ENCODE measurements at places on chromosomes 4 and X.

- no peak for DNase-seq
Measured at GRCh38 chrX:117196481-117196880, 733.7 kb upstream of the CT83 start.

- DNase-seq, result no peak
Measured at GRCh38 chr4:80540785-80541469, 205.4 kb downstream of the CFAP299 start.

DNA sequence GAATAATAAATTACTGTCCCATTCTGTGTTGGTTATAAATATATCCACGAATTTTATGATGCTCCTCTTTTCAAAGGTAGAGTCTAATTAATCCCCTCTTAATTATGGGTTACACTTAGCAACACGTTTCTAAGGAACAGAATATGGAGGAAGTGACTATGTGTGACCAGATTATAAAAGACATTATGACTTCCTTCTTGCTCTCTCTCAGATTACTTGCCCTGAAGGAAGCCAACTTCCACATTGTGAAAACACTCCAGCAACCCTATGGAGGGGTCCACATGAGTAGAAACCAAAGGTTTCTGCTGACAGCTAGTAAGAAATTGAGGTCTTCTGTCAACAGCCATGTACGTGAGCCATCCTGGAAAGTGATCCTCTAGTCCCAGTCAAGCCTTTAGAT lies 59.3 kb downstream of the WDFY3 start:
- no peak for DNase-seq

- DNase-seq, result no peak
Measured at GRCh38 chr4:119209586-119209985, 2.9 kb upstream of the USP53 start.

DNA sequence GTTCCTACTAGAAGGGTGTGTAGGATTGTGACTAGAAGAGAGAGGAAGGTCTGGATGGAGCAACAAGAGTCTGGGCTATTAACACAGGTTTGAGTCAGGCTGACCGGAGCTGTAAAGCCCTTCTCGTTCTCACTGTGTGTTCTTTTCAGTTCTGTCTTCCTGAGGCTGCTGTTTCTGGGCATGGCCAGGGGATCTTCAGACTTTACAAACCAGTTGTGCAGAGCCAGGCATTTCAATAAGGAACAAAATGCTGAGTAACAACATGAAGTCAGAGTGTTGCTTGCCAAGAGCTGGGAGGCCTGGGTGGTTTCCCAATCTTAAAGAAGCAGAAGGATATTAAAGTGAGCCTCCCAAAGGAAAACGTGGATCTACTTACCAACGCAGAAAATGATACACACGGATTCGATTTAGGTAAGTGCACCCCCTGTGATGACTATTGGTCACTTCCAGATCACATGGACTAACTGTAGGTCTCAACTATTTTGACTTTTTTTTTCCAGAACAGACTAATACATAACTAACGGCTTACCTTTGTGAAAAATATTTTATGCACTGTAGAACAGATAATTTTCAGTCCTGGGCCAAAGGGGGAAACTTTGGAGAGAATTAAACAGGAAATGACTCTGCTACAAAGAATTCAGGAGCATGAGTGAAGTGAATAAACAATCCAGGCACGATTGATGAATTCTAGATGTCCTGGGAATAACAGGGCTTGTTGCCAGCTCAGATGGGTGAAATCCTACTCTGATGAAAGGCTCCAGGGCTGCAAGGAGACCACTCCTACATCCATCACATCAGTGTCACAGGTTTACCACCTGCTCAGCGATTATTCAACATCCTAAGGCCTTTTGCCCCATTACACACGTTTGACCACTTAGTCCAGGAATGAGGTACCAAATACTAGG lies 94.5 kb downstream of the ANXA3 start:
- no peak for DNase-seq

DNA sequence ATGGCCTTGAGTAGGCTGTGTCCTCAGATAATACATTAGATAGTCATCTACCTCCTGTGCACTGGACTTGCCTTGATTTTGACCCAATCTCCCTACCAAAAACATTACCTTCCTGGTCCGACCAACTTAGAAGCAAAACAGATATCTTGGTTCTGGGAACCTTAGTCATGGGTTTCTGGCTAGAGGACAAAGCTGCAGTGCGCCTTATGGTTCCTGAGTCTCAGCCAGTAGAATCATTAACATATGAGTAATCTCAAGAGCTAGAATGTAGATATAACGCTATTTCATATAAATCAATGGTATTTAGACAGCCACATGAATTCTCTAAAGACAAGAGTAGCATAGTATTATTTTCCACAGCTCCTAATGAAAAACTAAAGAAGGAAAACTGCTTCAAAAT lies 83.1 kb downstream of the GRIA3 start:
- no peak for DNase-seq

DNA sequence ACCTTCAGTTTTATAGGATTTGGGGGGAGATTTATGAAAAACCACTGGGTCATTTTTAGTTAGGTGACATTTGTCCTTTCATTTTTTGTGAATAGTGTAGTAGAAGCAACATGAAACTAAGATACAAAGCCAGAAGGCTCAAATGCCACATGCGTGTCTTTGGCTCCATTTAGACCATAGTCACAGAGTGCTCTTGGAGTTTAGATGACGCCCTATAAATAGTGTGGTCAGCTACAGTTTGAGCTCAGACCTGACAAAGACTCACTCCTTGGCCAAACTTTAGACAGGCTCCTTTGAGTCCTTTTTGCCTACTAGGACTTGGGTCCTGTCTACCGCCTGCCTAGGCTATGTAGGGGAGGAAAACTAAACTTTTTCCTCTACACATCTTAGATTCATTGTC lies 16.8 kb upstream of the PAGE1 start:
- no peak for DNase-seq

GRCh38 chr4:86107112-86107511 lies 252.7 kb downstream of the MAPK10 start:
- DNase-seq, result no peak

GRCh38 chr4:73904491-73904890 lies 35.3 kb downstream of the CXCL1 start:
- no peak for DNase-seq

DNA sequence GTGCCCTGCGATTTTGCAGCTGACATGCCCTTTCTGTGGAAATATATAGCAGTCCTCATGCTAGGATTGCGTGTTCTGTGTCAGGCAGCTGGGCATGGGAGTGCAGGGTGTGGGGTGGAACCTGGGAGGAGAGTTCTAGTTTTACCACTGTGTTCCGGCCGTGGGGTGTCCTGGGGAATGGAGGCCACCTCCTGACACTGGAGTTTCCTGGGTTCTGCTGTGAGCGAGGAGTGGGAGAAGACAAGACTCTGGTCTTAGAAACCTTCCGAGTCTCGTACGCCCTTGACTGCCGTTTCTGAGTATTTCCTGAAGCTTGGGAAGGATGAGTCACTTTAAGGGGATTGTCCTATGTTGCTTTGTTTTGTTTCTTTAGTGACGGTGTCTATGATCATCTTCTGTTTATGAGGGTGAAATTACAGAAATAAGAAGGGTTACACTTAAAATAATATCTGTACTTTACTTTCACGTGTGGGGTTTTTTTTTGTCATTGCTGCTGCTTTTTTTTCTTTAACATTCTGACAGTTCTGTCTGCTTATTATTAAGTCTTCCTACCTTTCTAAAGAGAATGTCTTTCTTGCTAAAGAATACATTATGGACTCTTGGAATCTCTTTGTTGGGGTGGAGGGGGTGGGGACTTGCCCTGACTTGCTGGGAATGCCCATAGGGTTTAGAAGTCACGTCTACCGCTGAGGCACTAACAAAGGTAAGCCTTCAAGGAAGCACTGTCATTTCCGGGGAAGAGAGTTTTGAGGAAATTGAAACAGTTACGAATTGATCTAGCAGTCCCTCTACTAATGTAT lies 19.1 kb downstream of the CD99 start:
- no peak for DNase-seq

- no peak for DNase-seq
Measured at GRCh38 chr4:174080361-174080760, 203.1 kb downstream of the FBXO8 start.

DNA sequence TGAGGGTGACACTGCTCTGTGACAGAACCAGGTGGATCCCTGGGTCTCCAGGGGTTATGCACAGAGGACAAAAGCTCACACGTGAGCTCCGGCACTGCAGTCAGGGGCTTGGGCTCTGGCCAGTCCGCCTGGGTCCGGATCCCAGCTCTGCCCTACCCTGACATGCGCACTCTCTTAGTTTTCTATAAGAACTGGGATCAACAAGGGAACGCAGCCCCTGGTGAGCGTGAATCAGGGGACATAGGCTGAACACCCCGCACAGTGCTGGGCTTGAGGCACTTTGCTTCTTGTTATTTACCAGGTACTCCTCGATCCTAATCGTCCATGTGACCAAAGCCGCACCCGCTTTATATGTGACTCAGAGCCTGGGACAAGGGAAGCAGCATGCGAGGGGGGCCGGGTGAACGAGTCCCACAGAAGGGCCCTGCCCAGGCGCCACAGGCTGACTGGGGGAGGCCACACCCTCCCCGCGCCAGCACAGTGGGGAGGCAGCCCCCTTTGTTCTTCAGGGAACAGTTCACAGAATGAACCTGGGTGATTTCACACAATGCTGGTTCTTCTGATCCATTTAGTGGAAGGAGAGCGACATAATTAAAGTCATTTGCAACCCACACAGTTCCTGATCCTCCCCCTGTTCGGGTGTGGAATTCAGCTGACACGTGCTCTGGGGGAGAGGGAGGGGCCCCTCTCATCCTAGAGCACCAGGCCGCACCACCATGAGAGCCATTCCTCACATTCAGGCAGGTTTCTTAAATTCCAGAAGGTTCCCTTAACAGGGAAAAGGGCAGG lies 55.5 kb downstream of the WFS1 start:
- DNase-seq, result no peak

- no peak for DNase-seq
Measured at GRCh38 chr4:121072224-121073003, at the start of gene NDNF. Gene NDNF (minus strand): TSS chr4:121072535. CDS start chr4:121045837, 26,698 bp downstream.

- no peak for DNase-seq
Measured at GRCh38 chrX:45876206-45876605, 669.0 kb downstream of the ZNF674 start.

DNA sequence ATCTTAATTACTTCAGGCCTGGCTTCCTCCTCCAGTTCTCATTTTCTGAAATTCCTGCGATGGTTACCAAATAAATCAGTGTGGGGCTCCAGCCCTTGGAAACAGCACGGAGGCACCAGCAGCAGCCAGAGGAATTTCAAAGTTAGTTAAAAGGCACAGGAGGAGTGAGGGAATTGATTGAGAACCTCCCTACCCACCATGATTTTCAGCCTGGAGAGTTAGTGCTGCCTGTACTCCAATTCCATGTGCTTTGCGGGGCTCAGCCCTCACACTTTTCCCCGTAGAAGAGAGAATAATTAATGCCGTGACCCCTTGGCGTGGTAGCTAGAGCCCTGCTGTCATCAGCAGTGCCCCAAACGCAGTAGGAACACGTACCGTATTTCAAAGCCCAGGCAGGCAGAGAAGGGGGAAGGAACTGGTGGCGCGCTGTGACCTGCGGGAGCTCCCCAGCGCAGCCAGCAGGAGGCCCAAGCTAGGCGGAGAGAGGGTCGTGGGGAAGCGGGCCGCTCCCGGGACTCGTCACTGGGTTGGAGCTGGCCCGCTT lies 84.0 kb upstream of the IGFBP7 start:
- DNase-seq, result no peak

- DNase-seq, result no peak
Measured at GRCh38 chr4:123465416-123465815, 68.8 kb downstream of the SPRY1 start.

- DNase-seq, result no peak
Measured at GRCh38 chrX:626745-627509, 3.7 kb upstream of the SHOX start.

- DNase-seq, result no peak
Measured at GRCh38 chrX:136687457-136687856, 39.5 kb downstream of the CD40LG start.

DNA sequence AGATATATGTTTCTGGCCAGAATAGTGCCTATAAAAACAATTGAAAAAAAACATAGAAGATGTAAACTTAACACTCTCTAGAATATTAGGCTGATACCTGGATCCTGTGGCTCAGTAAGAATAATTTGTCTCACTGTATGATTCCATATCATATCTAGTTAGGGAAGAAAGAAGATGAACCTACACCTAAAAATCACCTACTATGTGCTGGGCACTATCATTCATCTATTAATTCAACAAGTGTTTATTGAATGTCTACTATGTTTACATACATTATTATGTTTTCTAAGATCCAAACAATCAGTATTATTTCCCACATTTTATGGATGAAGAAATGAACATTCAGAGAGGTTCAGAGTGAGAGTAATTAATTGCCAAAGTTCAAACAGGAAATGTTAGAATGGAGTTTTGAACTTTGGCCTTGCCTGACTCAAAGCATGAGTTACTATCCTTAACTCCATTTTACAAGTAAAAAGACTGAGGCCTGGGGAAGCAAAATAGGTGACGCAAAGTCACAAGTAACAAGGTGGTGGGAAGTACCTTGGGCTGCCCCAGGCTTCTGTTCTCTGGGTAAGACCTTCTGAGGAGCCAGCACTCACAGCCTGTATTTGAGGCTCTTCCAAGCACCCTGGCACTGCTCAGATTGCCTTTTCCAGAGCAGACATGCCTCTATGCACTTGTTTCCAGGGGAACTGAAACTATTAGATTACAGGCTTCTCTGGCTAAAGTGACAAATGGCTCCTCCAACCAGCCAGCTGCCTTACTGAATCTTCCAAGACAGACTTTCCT lies 111.1 kb upstream of the ACSL4 start:
- DNase-seq, result no peak

- no peak for DNase-seq
Measured at GRCh38 chr4:1904042-1904441, 32.8 kb downstream of the NSD2 start.

DNA sequence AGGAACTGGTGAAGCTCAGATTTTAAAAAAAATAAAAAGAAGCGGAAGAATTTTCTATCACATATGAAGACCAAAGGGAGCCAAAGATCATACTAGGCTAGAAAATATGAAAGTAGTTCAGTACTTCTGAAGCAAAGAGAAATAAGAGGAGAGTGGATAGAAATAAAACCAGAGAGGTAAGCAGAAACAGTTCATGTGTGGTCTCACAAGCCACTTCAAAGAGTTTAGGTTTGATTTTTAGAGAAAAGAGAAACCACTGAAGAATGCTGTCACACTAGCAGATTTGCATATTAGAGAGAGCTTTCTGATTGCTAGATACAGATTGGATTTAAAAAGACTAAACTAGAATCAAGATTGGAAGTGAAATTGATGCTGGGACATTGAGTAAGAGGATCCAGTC lies 51.7 kb downstream of the GABRA3 start:
- no peak for DNase-seq

DNA sequence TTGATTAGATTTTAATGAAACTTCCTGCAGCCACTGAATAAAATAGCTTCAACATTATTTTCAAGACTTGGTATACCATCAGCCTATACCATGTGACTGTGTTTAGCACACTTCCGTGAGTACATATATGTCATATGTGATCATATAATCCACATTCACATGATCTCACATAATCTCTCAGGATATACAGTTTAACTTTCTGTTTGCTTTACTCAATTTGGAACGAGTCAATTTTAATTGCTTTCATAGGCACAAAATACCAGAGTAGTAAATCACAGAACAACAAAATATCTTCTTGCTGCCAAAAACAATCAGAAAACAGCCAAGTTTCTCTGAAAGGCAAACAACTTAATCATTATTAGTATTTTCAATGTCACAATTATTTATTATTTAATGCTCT lies 731.1 kb upstream of the DIAPH2 start:
- no peak for DNase-seq

Data from stimulated activated CD8-positive, alpha-beta memory T cell treated with anti-CD3 and anti-CD28 coated beads, Interleukin-2, amount 100 ng/mL, for 1 hour (primary cell).